ENCODE measurements at places on chromosomes 6 and 20.

DNA sequence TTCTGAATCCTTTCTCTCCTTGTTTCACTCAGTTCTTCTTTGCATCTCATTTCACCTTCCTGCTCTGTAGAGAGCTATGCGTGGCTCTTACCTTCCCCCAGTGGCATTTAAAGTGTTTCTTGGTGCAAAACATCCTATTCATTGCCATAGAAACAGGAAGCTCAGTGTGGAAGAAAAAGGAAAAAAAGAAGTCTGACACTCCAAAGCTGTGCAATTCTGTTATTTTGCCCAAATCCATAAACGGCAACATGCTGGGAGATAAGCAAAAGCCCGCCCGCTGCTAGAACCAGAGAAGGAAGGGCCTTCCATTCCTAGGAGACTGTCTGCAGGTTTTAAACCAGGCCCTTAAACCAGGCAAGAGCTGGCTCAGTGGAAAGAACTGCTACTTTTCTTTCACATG is 247.1 kb downstream of the HIVEP2 start:
- DNase-seq: no peak

- DNase-seq: no peak
These were observed 132.4 kb upstream of the STXBP5 start for GRCh38 chr6:147071776-147072175.

- no peak for DNase-seq
These were observed 96.9 kb downstream of the PHACTR3 start for GRCh38 chr20:59701236-59701635.

- DNase-seq: no peak
These were observed 144.2 kb downstream of the TBXT start for GRCh38 chr6:166023273-166023989.

DNA sequence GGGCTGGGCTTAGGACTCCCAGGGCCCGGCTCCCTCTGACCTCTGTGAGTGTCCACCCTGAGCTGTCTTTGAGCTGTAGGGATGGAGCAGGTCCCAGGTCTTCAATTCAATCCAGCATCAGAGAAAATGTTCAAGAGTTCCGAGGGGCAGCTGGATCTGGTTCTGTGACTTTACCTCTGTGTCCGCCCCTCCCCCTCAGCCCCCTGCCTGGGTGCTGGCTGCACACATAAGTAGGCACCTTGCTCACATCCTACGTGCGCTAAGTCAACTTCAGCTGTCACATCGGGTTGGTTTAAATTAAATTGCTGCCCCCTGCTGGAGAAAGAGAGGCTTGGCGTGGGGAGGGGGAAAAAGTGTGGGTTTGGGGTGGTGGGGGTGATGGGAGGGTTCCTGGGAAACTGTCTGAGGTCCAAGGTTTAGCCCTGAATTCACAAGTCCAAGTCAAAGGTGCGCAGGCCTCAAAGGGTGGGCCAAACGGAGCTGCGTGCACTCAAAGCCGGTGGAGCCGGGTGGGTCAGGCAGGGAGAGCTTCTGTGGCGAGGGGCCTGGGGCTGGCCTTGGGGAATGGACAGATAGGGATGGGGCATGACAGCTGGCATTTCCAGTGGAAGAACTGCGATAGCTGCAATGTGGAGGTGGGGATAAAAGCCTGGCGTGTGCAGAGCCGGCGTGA is 3.0 kb downstream of the WFDC5 start:
- DNase-seq: no peak

DNA sequence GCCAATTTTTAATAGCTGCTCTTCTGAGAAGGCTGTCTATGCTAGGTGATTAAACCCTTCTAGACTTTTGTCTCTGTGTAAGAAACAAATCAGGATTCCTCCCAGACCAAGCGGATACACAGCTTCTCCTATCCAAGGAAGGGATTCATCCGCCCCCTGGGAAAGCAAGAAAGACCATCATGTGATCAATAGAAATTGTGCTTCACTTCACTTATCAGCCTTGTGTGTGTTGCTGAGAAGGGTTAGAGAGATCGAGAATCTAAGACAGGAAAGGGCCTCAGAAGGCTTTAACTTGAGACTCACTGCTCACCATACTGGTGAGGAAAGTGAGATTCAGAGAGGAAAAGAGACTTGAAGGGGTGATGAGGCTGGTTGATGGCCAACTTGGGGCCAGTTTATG is 1.5 kb downstream of the ABCC10 start:
- DNase-seq: no peak

- DNase-seq: no peak
These were observed 31.2 kb upstream of the SMIM28 start for GRCh38 chr6:138346302-138347195.

GRCh38 chr6:160798625-160799024 is 96.6 kb downstream of the PLG start:
- DNase-seq: no peak

DNA sequence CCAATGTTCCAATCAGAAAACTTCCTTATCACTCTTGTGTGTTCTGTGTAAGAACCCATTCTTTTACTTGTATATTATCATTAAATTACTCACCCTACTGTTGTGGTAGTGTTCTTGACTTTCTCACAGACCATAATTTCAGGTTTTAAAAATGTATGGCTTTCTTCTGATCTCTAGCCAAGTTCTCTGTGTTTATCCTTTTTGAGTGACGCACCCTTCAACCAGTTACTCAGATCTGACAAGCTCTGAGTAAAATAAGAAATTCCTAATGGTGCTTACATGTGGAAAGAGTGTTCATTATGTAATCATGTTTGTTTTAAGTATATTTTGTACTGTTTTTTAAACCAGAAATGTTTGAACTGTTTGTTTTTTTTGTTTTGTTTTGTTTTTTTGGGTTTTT is 11.0 kb downstream of the TBPL1 start:
- no peak for DNase-seq

- no peak for DNase-seq
These were observed 1.1 kb upstream of the ULBP1 start for GRCh38 chr6:149962461-149963211.
